ENCODE measurements at places on chromosomes 4 and X.

DNA sequence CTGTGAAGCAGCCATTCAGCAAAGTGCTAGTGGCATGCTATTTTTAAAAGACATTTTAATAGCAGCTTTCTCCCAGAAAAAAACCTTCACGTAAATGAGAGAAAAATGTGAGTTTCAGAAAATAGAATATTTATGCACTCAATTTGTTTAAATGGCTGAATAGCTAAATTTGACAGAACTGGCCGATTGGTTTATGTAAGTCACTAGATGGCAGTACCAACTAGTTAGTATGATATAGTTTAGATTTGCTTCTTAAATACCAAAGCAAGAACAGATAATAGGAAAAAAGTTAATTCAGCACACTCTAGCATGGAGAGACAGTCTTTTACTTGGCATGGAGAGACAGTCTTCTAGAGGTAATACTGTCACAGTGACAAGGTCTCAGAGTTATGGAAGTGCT, 250.1 kb downstream of the SNCA start:
- peak; percentile 3 for DNase-seq

GRCh38 chr4:56235011-56235410, 152.3 kb downstream of the AASDH start:
- DNase-seq: no peak

DNA sequence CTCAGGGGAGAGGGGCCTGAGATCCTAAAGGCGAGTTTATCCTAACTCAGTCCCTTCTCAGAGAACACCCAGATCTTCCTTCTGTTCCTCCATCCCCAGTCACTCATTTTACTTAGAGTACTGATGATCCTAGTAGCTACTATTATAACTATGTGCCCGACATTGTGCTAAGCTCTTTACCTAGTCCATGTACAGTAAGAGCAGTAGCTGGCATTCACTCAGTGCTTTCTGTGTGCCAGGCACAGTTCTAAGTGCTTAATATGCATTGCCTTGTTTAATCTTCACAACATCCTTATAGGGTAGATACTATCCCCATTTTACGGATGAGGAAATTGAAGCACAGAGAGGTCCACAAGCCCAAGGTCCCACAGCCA, 58.3 kb downstream of the FRMPD3 start:
- no peak for DNase-seq

DNA sequence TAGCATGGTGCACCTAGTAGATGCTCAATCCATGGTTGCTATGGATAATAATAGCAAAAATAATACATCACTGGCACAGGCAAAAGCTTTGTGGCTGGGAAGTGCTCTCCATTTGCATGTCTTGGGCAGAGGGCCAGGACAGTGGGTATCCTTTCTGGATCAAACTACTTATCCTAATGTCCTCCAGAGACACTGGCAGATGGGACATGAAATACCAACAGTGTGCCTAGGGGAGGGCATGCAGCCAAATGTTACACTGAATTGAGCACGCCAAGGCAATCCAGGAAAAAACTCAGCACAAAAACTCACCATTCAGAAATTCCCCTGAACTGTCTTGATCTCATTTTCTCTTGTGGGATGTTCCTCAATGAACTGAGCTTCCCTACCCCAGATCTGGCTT, 98.6 kb upstream of the SCML1 start:
- no peak for DNase-seq

GRCh38 chr4:152975380-152976211, 39.5 kb downstream of the FHDC1 start:
- DNase-seq: peak; percentile 29

GRCh38 chr4:143302536-143302935, 34.1 kb upstream of the GAB1 start:
- no peak for DNase-seq

- peak; percentile 84 for DNase-seq
Observed at GRCh38 chr4:115687052-115687755, 573.8 kb upstream of the NDST4 start.

DNA sequence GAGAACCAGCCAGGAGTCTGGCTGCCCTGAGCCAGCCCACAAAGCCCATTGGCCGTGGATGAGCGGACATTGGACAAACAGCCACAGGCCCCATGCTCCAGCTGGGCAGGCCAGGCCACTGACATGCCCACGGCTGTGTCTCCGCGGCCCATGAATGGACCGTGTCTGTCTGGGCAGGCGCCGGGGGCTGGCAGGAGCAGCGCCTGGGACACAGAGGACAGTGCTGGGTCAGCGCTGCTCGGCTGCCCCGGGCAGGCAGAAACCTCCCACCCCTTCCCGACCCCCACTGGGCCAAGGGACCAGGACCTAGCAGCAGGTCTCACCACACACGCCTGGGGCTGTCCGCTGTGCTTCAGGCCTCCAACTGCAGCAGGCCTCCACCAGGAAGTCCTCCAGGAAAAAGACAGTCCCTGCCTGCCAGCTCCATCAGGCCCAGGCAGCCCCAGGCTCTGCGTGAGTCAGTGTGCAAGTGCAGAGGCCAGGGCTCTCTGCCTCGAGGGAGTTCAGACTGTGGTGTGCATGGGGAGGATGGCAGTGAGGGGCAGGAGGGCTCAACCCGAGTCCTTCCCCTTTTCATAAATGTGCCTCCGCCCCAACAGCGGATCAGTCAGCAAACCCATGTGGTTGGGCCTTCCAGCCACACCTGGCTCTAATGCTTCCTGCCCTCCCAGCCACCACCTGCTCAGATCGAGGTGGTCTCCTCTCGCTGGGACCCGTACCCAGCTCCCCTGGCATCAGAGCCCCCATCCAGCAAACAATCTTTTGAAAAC, 17.2 kb upstream of the FGFR3 start:
- DNase-seq: no peak

DNA sequence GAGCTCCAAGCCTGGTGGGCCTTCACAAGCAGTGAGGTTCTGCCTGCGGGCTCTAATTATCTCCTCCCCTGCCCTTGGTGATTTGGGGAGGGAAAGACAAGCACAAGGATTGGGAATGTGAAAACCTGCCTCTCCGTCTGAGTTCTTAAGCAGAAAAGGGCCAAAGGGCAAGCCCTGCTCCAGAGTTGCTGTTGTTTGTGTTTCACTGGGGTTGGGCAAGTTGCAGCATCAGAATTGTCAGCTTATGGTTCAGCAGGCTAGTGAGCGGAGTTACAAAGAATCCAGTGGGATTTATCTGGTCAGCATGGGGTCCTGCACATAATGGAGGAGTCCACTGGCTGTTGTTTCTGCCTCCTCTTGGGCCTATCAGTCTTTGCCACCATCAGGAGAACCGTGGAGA, 60.5 kb downstream of the NHS start:
- DNase-seq: no peak

GRCh38 chr4:183264614-183265013, 55.5 kb downstream of the CLDN22 start:
- no peak for DNase-seq

GRCh38 chrX:129797251-129797906, 17.6 kb downstream of the SASH3 start:
- no peak for DNase-seq

GRCh38 chrX:85941275-85941674, 106.1 kb downstream of the CHM start:
- no peak for DNase-seq

- DNase-seq: no peak
Observed at GRCh38 chr4:111695677-111696076, 449.6 kb upstream of the FAM241A start.

- DNase-seq: no peak
Observed at GRCh38 chrX:120262859-120263708, 12.5 kb downstream of the ZBTB33 start.

DNA sequence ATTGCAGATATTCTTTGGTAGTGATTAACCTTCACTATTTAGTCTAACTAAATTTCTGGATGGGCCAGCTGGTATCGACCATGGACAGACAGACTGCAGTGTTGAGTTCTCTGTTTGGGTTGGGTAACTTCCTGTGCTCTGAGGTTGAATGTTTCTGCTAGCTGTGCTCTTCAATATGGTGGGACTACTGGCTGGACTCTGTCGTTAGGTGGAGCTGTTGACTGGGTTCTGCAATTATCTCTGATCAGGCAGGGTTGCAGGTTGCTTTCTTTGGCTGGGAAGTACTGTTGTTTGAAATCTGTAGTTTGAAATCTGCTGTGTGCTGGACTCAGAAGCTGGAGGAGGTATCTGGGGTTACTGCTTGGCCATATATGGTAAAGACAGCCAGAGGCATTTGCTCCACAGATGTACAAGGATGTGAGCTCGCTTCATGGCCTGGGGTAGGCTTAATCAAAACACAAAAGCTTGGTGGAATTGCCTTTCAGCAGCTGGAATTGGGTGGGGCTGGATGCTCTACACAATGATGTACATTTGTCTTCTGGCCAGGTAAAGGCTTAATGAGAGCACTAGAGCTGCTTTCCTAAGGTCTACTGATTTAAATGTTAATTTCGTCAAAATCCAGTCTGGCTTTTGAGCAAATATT, 1472.0 kb downstream of the FAM133A start:
- DNase-seq: no peak

- no peak for DNase-seq
Observed at GRCh38 chr4:137206781-137207180, 325.5 kb downstream of the PCDH18 start.

GRCh38 chrX:35115205-35115604, 172.6 kb downstream of the FAM47B start:
- DNase-seq: no peak

DNA sequence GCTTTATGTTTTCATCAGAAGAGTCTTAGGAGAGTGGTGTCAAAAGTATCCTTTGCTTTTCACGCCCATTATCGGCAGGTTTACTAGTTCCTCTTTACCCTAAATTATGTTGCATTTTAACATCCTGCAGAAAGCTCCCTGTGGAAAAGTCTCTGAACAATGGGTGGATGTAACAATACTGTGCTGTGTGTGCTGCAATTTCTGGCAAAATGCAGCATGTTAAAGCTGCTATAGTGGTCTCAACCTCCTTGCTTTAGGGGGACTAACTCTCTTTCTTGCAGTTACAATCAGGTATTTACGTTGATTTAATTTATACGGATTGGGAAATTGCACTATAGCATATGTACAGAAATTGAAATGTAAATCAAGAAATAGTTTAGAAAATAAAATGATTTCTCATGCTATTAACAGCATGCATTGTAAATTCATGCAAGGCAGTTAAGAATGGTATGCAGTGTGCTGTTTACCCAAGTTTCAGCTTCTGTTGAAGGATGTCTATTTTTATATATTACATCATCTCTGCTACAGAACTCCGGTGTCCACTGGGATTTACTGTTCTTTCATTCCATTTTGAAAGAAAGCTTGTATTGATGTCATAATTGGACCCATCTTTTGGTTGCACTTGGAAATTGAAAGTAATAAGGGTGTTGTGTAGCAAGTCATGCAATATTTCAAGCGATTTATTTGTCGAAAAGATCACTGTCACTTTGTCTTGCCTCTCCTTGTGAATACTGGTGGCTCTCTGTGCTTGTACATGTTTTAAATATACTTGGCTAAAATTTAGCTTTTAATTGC, 145.7 kb downstream of the RAPGEF2 start:
- no peak for DNase-seq

GRCh38 chr4:137740141-137740540, 207.8 kb upstream of the PCDH18 start:
- no peak for DNase-seq

- peak; percentile 62 for DNase-seq
Observed at GRCh38 chr4:2412885-2413716, 5.3 kb downstream of the ZFYVE28 start.

GRCh38 chr4:9608300-9608699, 164.1 kb downstream of the DEFB131A start:
- no peak for DNase-seq

DNA sequence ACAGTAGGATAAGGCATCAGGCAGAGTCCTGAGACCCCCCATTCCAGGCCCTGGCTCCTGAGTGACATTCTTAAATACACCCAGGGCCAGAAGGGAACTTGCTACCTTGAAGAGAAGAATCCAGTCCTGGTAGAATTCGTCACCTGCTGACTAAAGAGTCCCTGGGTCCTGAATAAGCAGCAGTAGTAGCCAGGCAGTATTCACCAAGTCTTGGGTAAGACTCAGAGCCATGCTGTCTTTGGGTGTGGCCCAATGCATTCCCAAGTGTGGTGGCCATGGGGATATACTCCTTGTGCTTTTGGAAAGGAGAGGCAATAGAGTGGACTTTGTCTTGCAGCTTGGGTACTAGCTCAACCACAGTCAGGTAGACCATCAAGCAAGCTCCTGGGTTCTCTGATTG, 359.1 kb downstream of the DMD start:
- DNase-seq: no peak

- DNase-seq: no peak
Observed at GRCh38 chr4:131509521-131509920, 1639.6 kb upstream of the PCDH10 start.

- no peak for DNase-seq
Observed at GRCh38 chr4:56106180-56107147, 157.7 kb downstream of the CEP135 start.

DNA sequence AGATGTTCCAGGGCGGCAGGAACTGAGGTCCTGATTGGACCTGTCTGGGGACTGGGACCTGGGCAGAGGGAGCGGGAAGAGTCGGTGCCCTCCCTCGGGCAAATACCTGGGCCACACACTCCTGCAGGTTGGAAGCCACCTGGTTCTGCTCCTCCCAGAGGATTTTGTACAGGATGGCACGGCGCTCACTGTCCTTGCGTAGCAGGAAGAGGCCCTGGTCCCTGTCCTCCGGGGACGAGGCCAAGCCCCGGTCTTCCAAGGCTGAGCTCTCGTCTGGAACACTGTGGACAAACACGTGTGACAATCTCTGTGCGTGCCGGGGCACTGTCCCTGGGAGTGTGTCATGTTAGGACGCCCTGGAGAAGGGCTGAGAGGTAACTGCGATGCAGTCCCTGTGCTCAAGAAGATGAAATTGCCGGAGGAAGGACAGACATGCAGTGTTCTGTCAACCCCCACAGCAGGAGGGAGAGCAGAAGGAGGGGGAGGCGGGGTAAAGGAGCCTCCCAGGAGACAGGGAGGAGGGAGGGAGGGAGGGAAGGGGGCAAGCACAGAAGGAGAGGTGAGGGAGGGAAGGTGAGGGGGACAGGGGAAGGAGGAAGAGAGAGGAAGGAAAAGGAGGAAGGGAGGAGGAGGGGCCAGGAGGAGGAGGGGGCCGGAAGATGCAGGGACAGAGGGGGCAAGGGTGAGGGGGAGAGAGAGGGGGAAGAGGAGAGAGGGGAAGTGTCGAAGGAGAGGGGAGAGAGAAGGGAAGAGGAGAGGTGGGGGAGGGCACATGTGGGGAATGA, 29.0 kb downstream of the PDHA1 start:
- DNase-seq: no peak

GRCh38 chr4:1231637-1232360, 17.1 kb downstream of the CTBP1 start:
- no peak for DNase-seq

GRCh38 chrX:40402831-40403533, 177.8 kb upstream of the ATP6AP2 start:
- DNase-seq: no peak

- peak; percentile 14 for DNase-seq
Observed at GRCh38 chr4:98515470-98515809, 143.0 kb downstream of the TSPAN5 start.

DNA sequence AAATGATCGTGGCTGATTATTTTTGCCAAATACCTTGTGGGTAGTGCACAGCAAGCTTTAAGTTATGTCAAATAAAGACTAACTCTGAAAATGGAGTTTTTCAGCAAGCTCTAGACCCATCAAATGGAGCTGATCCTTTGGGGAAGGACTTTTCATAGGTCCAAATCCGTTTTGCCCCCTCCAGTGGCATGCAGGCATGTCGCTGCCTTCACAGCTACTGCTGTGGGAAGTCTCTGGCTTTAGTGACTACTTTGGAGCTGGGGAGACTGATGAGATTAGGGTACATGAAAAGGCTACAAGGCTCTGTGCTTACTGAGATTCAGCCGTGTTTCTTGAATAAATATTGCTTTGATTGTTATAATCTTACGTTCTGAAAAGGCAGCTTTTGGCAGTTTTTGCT, 106.6 kb upstream of the HS3ST1 start:
- DNase-seq: no peak
